ENCODE measurements at places on chromosomes 7 and 10. TPM values are rescaled to one million over a fixed set of nuclear protein-coding genes. Genes with fewer than 3 reads are reported as not detected.

- DNase-seq = no peak
- H3K4me1 ChIP-seq = no peaks in the 10 kb centered on the region
- H3K4me3 ChIP-seq = no peak overlapping the region
- H3K27ac ChIP-seq = no peak overlapping the region
These were observed 67.3 kb downstream of the CACUL1 start for GRCh38 chr10:118687472-118687871.

DNA sequence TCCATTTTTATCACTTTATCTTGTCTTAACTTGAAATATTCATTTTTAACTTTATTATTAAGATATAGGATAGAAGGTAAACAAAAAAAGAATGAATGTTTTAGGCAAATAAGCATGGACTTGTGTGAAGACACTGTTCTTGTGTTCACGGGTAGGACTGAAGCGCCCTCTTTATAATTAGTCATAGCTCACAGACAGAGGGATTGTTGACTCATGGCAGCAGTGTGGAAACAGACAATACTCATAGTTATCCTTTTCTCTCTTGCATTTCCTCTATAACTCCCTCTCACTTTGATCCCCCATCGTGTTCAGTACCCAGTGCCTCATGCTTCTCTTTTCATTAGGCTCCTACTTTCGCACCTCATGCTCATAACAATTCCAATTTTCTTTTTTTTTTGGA is 731.8 kb downstream of the PHTF2 start:
- no peaks in the 10 kb centered on the region for H3K36me3 ChIP-seq
- H3K27me3 ChIP-seq = no peaks in the 10 kb centered on the region
- no peak overlapping the region for H3K27ac ChIP-seq
- H3K4me1 ChIP-seq = no peaks in the 10 kb centered on the region

DNA sequence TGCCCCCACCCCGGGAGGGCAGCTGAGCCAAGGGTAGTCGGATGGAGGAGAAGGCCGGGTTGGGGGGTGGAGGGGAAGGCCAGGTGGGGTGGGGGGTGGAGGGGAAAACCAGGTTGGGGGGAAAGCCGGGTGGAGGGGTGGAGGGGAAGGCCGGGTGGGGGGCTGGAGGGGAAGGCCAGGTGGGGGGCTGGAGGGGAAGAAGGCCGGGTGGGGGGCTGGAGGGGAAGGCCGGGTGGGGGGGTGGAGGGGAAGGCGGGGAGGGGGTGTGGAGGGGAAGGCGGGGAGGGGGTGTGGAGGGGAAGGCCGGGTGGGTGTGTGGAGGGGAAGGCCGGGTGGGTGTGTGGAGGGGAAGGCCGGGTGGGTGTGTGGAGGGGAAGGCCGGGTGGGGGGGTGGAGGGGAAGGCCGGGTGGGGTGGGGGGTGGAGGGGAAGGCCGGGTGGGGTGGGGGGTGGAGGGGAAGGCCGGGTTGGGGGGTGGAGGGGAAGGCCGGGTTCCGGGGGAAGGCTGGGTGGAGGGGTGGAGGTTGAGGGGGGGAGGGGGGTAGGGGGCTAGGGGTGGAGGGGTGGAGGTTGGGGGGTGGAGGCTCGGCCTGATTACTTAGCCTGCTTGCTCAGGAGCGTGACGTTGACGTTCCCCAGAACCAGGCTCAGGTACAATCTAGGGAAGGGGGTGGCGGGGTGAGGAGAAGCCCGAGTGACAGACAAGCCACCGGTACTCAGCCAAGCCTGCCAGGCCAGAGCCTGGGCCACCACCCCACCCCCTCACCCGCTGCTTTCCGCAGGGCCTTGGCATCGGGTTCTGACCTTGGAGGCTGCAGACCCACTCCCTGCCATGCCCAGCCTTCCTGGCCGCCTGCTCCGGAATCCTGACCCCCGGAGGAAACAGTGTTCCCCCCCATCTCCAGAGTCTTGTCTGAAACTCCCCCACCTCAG is 5.6 kb downstream of the TMEM120A start:
- peaks cover 4% of the 10 kb centered on the region for H3K36me3 ChIP-seq
- no peak overlapping the region for H3K4me3 ChIP-seq
- DNase-seq = no peak
- H3K27ac ChIP-seq = no peak overlapping the region
- H3K4me1 ChIP-seq = peaks cover 3% of the 10 kb centered on the region

- H3K4me3 ChIP-seq = no peak overlapping the region
- no peaks in the 10 kb centered on the region for H3K4me1 ChIP-seq
- H3K27ac ChIP-seq = no peak overlapping the region
- no peak for DNase-seq
These were observed 611.6 kb upstream of the FZD8 start for GRCh38 chr10:36253731-36254130.

- H3K27me3 ChIP-seq = peaks cover 2% of the 10 kb centered on the region
- DNase-seq = peak; percentile 44
- H3K36me3 ChIP-seq = peaks cover 3% of the 10 kb centered on the region
- peaks cover 80% of the 10 kb centered on the region for H3K4me1 ChIP-seq
These were observed 22.0 kb downstream of the KLF6 start for GRCh38 chr10:3763035-3763456.

DNA sequence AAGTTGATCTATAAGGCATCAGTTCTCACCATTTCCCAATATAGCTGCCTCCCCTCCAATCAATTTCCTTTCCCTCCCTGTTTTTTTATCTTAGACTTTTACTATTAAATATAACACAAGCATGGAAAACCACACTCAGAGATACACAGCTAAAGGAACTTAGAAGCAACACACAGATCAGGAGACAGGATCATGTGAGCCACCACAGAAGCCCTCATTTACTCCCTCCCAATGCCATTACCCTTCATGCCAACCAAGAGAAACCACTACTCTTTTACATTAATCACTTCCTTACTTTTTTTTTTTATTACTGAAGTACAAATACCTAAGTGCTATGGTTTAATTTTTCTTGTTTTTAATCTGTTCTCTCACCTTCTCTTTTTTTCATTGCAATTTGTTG is 33.0 kb downstream of the COG5 start:
- DNase-seq = no peak
- no peak overlapping the region for H3K4me3 ChIP-seq
- no peak overlapping the region for H3K27ac ChIP-seq
- H3K36me3 ChIP-seq = peaks cover 46% of the 10 kb centered on the region
- H3K27me3 ChIP-seq = no peaks in the 10 kb centered on the region

PODXL gene
- total RNA-seq = 0.45 TPM

ENKUR gene
- not detected for total RNA-seq
